ENCODE measurements at places on chromosomes 3 and 15.

DNA sequence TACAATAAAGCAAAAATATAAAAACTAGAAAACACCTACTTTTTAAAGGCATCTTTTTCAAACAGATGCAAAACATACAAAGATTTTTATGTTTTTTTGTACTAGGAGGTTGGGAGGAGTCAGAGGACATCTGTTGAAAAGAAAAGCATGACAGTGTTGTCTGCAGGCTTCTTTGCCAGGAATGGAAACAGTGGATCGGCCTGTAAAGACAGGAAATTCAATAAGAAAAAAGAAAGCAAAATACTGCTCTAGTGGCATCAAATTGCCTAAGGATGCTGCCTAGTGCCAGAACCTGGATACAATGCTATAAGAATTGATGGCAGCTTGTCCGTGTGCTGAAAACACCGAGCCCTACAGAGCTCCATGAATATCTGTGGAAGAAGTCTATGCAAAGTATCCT is 69.9 kb downstream of the TBC1D5 start:
- DNase-seq: no peak

DNA sequence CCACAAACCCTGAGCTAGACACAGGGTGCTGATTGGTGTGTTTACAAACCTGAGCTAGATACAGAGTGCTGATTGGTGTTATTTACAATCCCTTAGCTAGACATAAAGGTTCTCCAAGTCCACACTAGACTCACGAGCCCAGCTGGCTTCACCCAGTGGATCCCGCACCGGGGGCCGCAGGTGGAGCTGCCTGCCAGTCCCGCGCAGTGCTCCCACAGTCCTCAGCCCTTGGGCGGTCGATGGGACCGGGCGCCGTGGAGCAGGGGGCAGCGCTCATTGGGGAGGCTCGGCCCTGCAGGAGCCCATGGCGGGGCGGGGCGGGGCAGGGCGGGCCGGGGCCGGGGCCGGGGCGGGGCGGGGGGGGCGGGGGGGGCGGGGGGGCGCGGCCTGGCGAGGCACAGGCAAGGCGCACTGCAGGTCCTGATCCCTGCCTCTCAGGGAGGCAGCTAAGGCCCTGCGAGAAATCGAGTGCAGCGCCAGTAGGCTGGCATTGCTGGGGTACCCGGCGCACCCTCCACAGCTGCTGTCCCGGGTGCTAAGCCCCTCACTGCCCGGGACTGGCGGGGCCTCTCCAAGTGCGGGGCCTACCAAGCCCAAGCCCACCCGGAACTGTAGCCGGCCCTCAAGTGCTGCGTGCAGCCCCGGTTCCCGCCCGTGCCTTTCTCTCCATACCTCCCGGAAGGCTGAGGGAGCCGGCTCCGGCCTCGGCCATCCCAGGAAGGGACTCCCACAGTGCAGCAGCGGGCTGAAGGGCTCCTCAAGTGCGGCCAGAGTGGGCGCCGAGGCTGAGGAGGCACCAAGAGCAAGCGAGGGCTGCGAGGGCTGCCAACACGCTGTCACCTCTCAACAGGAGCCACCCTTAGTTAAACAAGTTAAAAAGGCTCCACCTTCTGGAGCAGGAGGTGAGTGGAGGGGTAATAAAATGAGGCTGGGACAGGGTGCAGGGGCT is 9.8 kb upstream of the TMEM40 start:
- no peak for DNase-seq

- no peak for DNase-seq
Measured at GRCh38 chr15:79308874-79309273, 2.0 kb upstream of the TMED3 start.

GRCh38 chr3:51819709-51820406 is 40.8 kb upstream of the IQCF6 start:
- DNase-seq: no peak

DNA sequence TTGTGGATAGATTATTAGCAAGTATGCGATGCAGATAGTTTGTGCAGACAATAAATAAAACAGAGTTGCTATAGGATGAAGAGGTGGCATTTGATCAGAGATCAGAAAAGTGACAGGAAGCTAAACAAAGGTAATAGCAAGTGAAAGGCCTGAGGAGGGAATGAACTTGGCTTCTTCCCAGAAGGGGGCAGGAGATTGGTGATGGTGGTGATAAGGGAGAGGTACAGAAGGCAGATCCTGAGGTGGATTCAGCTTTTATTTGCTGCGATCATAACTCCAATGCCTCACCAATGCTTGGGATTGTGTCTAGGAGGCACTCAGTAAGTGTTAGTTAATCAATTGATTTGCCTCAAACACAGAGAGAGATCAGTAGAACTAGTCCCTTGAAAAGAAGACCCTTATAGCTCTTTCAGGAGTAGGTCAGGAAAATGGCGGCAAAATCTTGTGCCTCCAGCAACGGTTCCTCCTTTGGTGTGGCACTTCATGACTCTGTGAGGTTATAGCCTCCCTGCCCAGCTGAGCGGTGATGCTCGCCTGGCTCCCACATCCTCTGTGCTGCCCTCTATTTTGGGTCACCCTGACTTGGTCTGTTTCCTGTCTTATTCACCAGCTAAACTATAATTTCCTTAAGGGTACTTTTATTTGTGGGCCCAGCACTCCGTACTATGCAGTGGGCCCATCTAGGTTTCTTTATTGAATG is 37.5 kb downstream of the TGFBR2 start:
- DNase-seq: no peak

GRCh38 chr3:67655364-67656121 is 1.1 kb upstream of the SUCLG2 start:
- DNase-seq: no peak
